ENCODE measurements at places on chromosomes 4 and X. TPM values are rescaled to one million over a fixed set of nuclear protein-coding genes. Genes with fewer than 3 reads are reported as not detected.

The PPP1R2C gene
- polyA plus RNA-seq = not detected

The BMPR1B gene
- 19.4 TPM for polyA plus RNA-seq

The SHOX gene
- polyA plus RNA-seq = not detected

The NCBP2L gene
- 0.08 TPM for polyA plus RNA-seq

The CWH43 gene
- polyA plus RNA-seq = 8.3 TPM

The HCFC1 gene
- polyA plus RNA-seq = 41.6 TPM

The FATE1 gene
- not detected for polyA plus RNA-seq

The PLS3 gene
- polyA plus RNA-seq = 299 TPM

The HEPH gene
- polyA plus RNA-seq = 53.1 TPM

The GPR50 gene
- polyA plus RNA-seq = 0.10 TPM

The ATP2B3 gene
- polyA plus RNA-seq = 0.36 TPM

The OCIAD1 gene
- polyA plus RNA-seq = 275 TPM

Measured in right renal pelvis (tissue), 4 donors.